Caudate nucleus (tissue), 63 donors: ENCODE measurements at places on chromosomes 11 and 22.

- no peak for DNase-seq
These were observed 3.3 kb upstream of the SUSD2 start for GRCh38 chr22:24178021-24178431.

GRCh38 chr22:44330744-44331660 lies 18.3 kb upstream of the SHISAL1 start:
- no peak for DNase-seq

- peak; percentile 18 for DNase-seq
These were observed 2.2 kb downstream of the TUT1 start for GRCh38 chr11:62588966-62589637.

GRCh38 chr11:92758241-92758780 lies 211.1 kb upstream of the MTNR1B start:
- no peak for DNase-seq

- DNase-seq, result no peak
These were observed 199.9 kb downstream of the CWF19L2 start for GRCh38 chr11:107257710-107258109.

DNA sequence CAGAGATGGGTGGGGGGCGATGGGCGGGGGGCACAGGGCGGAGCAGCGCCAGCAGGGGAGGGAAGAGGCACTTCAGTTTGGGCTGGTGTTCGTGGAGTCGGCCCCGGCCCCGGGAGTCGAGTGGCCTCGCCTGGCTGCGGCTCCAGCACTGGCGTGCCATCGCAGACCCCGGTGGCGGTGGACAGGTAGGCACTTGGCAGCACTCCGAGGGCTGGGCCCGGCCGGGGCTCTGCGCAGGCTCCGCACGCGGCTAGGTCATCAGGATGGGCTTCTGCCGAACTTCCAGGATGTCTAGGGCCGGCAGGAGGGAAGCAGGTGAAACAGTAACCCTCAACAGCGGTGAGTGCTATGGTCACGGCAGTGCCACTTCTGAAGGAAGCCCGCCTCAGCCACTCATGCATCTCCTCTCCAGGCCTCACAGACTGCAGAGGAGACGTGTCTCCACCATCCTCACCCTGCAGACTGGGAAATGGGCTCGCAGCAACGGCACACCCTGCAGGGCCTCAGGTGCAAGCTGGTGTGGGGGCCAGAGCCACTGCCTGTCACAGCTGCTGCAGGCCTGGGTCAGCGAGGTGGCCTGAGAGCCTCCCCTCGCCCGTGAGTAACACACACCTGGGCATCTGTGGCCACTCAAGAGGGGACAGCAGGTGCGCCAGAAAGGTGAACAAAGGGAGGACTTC lies 33.3 kb downstream of the NUP50 start:
- DNase-seq, result no peak

DNA sequence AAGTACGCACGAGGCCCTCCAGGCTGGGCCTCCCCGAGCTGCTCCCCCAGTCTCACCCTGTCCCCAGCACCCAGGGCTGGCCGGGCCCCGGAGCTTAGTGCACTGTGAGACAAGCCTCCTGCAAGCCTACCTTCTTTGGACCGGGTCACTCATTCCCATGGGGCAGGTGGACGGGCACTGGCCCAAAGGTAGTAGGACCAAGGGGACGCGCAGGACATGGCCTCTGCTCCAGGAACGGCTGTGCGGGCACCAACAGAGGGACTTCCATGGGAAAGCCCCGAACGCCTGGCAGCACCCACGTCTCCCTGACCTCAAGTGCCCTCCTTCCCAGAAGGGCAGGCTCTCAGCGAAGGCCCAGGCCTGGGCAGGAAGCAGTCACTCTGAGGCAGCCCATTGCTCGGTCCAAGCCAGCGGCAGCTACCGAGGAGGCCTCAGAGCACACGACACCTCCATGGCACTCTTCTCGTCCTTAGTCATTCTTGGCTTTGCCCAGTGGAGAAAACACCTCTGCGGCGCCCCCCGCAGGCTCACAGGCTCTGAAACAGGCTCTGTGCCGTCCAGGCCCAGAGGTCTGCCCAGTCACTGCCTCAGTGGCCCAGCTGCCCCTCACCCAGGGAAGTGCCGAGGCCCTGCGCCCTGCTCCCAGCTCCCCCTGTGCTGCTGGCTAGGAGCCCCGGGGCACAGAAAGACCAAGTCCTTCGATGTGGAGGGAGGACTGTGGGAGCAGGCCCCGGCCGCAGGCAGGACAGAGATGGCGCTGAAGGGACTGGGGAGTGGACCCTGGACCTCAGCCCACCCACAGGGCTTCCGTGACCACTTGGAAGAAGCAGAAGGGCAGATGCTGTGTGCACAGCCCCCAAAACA lies 3.8 kb downstream of the MOB2 start:
- no peak for DNase-seq

GRCh38 chr11:68412593-68413475 lies 47.7 kb upstream of the PPP6R3 start:
- no peak for DNase-seq

- DNase-seq, result no peak
These were observed 5.0 kb downstream of the INCENP start for GRCh38 chr11:62128835-62129234.

DNA sequence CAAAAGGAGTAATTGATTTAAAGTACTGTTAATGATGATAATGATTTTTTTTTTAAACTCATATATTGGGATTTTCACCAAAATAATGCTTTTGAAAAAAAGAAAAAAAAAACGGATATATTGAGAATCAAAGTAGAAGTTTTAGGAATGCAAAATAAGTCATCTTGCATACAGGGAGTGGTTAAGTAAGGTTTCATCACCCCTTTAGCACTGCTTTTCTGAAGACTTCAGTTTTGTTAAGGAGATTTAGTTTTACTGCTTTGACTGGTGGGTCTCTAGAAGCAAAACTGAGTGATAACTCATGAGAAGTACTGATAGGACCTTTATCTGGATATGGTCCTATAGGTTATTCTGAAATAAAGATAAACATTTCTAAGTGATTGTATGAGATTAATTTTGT lies 43.9 kb downstream of the RRM1 start:
- DNase-seq, result no peak

DNA sequence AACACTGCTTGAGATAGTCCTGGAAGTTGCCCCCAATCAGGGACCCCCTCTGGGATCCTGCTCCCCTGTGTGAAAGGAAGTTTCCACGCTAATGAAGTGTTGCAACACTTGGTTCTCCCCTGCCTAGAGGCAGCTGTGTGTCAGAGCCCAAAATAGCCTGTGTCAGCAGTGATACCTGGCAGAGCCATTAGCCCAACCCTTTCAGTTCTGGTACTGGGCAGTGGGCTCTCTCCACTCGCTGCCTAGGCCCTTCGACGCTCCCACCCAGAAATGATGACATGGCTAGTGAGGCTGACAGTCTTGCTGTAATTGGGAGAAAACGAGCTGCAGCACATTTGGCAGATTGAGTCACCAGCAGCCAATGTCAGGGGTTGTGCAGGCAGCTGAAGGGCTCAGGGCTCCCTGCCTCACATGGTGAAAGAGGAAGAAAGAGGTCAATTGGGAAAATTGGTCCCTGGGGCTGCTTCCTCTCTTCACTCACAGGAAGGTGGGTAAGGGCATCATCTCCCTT lies 1.4 kb upstream of the NXF1 start:
- no peak for DNase-seq

GRCh38 chr11:130729678-130730300 lies 186.5 kb downstream of the SNX19 start:
- no peak for DNase-seq

DNA sequence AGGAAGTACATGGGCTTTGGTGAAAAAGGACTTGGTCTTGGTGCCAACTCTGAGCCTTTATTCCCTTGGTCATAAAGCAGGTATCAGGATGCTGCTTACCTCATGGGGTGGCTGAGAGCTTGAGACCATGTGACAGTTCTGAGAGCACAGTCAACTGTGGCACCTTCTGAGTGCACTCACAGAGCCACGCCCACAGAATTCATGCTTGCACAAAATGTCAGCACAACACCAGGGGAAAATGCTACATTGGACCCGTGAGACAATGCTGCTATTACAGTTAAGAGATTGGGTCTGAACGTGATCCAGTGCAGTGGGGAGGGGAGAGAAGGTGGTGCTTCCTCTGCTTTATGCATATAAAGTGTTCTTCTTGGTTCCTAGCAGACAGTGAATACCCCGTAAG lies 79.5 kb upstream of the SPON1 start:
- DNase-seq, result no peak

GRCh38 chr11:70470127-70470526 lies 71.8 kb downstream of the CTTN start:
- DNase-seq, result no peak

- no peak for DNase-seq
These were observed 16.7 kb upstream of the CD44 start for GRCh38 chr11:35122308-35122707.

- no peak for DNase-seq
These were observed 8.9 kb upstream of the MUC15 start for GRCh38 chr11:26580929-26581328.

GRCh38 chr22:29628996-29629902 lies 25.8 kb downstream of the NF2 start:
- no peak for DNase-seq

DNA sequence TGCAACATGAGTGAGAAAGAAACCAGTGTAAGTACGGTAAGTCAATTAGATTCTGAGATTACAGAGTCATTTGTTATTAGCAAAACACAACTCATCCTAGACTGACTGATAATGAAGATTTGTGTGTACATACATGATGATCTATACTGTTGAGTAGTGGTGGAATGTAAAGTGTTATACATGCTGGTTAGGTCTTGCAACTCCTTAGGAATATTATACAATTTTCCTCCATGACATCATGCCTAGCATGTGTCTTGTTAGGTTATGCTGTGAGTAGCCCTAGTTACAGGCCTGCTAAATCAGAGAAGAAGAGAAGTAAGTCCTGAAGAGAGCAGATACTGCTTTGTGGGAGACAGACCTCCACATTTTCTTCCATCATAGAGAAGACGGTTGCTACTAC lies 880.6 kb downstream of the LUZP2 start:
- DNase-seq, result no peak

DNA sequence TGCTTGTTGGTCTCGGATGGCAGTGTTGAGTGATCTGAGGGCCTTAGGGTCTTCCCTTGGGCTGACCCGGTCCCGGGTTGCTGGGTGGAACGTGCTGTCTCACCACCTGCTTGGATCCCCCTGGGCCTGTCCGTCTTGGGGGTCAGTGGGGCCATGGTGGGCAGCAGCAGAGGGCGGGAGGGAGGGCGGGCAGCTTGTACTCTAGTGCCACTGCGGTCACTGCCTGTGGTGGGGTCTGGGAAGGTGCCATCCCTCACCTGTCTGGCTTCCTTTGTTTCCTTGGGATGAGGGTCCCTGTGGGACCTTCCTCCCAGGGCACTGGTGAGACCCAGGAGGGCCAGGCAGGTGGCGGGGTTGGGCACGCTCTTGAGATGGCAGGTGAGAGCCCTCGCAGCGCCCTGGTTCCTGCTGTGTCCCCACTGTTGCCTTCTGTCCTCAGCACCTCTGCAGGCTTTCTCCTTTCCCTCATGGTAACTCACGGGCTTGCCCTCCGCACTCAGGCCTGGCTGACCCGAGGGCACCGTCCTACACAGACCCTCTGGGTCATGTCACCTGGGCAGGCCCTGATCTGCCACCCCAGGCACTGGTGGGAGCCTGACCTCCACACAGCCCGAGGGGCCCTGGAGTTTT lies 34.2 kb downstream of the TBC1D22A start:
- no peak for DNase-seq

GRCh38 chr22:26336773-26337172 lies 92.3 kb upstream of the ASPHD2 start:
- no peak for DNase-seq

- no peak for DNase-seq
These were observed 468.6 kb downstream of the BRD1 start for GRCh38 chr22:49359076-49359475.

- DNase-seq, result no peak
These were observed 94.3 kb upstream of the CTSC start for GRCh38 chr11:88431675-88432341.

DNA sequence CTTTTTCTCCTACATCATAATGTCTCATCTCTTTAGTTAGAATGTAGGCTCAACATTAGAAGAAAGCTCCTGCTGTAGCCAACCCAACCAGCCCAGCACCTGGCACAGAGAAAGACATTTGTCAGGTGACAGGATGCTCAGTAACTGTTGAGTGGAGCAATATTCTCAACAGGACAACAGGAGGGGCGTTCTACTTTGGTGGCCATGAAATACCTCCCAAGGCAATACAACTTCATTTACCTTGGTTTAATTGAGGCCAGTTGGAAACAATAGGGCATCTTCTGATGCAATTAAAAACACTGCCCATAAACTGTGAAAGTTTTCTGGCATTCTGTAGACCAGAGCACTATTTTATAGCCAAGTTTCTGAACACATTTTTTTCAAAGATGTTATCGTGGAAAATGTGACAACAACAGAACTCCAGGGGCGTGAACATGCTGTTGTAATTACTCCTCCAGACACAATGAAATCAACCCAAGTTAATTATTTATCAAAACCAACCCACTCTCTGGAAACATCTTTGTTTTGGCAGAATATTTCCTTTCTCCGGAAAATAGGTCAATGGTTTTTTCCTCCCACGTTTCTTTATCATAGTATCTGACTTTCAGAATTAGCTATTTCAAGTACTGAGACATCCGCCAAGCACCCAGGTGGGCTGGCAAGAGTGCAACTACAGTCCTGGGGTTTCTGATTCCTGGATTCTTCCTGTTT lies 538.1 kb downstream of the SOX6 start:
- no peak for DNase-seq

DNA sequence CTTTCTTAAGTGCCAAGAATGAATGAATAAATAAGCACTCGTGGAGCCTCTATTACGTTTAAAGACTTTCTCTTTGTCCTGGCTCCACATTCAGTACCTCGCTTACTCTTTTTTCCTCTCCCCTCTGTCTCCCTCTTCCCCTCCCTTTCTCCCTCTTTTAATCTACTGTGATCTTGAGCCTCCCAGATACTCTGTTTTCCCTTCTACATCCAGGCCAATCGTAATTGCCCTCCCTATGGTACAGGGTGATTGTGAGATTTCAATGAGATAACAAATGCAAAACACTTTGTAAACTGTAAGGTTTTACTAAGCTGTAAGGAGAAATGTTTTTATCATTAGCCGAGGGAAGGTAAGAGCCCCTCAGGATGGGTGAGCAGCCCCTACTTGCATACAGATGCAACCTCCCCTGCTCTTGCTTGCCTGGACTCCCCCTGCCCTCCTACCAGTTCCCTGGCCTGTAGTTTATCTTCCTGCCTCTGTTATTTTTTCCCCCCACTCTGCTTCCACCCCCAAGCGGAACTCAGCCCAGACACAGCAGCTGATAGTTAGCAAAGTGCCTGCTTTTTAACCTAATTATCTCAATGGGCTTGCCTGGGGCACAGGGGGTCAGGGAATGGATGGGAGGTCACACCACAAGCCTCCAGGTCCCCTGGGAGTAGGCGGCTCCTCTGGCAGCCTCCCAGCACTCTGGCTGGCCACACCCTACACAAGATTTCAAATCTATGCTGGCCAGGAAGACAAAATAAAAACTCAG lies 76.9 kb upstream of the CADM1 start:
- DNase-seq, result no peak

DNA sequence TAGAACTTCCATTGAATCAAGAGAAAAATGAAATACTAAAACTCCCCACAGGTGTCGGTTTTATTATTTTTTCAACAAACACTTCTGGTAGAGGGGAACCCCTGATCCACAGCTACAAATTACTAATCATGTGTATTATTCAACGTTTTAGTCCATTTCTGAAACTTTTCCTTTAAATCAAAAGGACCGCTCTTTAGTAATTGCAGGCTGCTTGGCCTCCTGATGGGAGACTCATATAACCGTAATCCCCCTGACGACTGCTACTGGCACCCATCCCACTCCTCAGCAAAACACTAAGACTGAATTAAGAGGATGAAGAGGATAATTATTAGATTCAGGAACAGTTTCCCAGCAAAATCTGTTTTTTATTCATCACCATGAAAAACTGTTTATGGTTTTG lies 46.4 kb downstream of the PAX6 start:
- DNase-seq, result no peak

GRCh38 chr22:42270176-42270509 lies 310 bp downstream of the TCF20 start:
- no peak for DNase-seq
